Stimulated activated CD4-positive, alpha-beta T cell treated with anti-CD3 and anti-CD28 coated beads, Interleukin-1b, Interleukin-23, amount 100 ng/mL, for 4 hours (primary cell): ENCODE measurements at places on chromosomes 12 and 14.

DNA sequence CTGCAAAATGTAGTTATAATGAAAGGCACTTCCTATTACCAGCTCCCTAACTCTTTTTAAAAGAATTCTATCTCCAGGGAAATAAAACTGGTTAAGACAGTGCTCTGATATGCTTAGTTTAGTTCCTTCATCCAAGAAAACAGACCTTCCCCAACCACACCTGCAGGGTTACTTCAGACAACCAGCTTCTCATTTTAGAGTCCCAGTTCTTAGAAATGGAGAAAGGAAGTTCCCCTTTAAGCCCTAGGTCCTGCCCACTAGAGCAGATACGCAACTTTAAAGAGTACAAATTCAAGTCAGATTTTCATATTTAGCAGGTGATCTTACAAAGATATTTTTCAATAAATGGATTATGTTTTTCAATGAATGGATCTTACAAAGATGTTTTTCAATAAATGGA lies 4.4 kb upstream of the WSB2 start:
- no peak for DNase-seq

- no peak for DNase-seq
Measured at GRCh38 chr12:14776236-14776961, 26.9 kb downstream of the WBP11 start.

DNA sequence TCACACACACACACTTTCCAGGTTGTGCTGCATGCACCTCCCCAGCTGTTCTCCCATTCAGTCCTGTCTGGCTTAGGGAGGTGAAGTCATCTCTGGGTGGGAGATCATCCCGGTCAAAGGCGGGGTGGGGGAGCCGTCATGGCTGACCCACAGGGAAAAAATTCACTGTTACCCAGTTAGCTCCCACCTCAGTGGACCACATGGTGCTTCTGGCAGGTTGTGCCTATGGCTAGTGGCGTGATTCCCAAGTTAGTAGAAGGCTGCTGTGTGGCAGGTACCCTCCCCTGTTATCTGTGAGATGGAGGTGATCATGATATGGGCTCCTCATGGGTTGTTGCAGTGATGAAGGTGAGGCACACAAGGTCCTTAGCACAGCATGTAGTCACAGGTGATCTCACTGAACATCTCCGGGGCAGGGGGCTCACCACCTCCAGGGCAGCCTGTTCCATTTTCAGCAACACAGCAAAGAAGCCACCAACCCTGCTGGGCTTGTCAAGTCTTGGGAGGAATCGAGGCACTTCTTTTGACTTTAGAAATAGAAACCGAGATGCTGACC lies 154.9 kb upstream of the CCND2 start:
- no peak for DNase-seq

GRCh38 chr14:31937730-31938346 lies 139.3 kb upstream of the ARHGAP5 start:
- peak; percentile 51 for DNase-seq

GRCh38 chr12:104565606-104566243 lies 109.0 kb downstream of the CHST11 start:
- DNase-seq: no peak

DNA sequence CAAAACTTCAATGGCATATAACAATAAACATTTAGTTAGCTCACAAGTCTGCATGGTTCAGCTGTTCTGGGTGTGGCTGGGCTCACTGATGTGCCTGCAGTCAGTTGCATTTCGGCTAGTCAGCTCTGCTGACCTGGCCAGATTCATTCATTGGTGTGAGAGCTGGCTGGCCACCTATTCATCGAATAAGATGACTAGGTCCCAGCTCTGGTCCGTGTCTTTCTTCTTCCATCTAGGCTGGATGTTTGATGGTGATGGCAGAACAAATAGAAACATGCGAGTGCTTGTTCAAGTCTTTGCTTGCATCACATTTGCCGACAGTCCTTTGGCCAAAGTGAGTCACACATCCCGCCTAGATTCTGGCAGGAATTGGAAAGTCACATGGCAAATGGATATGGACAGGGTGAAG lies 203.3 kb upstream of the CRY1 start:
- DNase-seq: no peak

GRCh38 chr14:70073924-70074566 lies 114.7 kb downstream of the SLC8A3 start:
- DNase-seq: peak; percentile 11

GRCh38 chr12:122306407-122306806 lies 40.1 kb upstream of the VPS33A start:
- DNase-seq: no peak

DNA sequence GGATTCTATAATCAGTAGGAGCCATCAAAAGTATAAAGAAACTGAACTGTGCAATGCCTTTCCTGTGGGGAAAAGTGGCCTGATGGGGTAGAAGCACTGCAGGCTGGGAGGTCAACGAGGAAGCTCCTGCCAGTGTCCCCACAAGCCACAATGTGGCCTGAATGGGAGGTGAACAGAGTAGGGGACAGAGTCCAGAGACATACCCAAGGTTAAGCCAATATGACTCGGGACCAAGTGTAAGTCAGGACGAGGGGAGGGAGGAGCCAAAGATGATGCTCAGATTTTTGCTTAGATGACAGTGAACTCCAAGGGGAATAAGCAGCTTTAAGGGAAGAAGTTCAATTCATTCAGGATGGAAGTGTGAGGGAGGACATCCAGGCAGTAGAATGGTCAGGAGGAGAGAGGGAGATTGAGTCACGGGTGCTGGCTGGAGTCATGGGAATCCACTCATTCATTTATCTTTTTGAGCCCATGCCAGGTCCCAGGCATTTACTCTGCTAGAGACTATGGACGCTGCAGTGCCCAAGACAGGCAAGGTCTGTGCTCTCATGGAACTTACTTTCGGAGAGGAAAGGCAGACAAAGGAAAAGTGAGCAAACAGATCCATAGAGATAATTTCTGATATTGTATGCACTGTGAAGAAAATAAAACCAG lies 29.1 kb downstream of the DPF3 start:
- DNase-seq: no peak

DNA sequence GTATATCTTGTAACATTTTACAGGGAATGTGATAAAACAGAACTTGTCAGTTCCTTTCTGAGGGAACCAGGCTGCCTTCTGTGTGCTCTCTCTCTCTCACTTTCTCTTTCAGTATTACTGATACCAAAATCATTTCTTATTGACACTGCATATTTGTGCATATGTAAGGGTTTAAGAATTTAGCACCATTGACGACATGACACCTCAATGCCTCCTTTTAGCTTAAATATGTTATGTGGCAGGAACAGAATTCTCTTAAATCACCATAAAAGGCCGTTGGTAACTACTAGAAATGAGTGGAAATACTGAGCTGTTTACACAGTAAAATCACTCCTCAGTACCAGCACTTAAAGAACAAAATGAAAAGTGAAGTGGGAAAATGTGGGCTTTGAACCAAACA lies 457.7 kb upstream of the SYT1 start:
- no peak for DNase-seq

DNA sequence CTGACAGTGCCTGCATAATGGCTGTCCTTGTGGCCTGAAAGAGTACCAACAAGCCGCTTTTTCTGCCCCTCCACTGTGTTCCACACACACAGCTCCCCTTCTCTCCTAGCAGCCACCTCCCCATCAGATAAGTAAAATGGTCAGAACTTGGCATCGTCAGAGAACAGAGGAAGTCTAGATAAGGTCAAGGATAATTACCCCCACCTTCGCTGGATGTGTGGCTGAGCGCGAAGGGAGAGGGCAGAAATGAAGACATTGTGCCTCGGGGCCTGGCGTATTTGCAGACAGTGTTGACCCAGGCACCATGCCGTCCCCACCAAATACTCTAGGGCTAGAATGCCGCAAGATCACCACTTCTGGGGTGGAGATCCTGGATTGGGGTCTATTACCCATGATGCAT lies 30.6 kb downstream of the FBXO21 start:
- no peak for DNase-seq

DNA sequence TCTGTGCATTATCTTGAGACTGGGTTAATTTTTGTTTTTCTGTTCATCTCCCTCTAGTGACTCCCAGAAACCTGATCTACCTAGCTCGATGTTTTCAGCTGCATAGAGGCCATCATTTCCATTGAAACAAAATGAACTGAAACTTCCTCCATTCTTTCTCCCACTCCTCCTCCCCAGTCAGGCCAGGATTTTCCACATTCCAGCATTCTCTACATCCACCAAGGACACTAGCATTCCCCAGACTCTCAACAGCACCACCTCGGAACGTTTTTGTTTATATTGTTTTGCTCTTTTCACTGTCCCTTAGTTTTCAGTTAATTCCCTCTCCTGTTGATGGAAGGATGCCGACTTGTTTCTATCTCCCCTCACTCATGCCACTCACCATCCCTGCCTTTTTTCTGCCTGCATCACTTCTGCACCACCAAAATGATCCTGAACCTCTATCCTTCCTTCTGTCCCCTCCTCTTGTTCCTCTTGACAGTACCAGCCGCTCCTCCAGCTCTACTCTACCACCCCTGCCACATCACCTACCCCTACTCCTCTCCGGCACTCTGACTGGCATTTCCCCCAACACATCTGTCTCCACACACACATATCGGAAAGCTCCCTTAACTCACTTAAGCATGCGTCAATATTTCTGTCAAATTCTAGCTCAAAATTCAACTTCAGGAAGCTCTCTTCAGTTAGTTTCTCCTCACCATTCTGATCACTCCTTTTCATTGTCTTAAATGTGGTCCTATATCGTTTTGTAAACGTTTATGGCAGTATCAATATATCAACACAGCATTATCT lies 13.2 kb downstream of the OR6S1 start:
- DNase-seq: no peak

DNA sequence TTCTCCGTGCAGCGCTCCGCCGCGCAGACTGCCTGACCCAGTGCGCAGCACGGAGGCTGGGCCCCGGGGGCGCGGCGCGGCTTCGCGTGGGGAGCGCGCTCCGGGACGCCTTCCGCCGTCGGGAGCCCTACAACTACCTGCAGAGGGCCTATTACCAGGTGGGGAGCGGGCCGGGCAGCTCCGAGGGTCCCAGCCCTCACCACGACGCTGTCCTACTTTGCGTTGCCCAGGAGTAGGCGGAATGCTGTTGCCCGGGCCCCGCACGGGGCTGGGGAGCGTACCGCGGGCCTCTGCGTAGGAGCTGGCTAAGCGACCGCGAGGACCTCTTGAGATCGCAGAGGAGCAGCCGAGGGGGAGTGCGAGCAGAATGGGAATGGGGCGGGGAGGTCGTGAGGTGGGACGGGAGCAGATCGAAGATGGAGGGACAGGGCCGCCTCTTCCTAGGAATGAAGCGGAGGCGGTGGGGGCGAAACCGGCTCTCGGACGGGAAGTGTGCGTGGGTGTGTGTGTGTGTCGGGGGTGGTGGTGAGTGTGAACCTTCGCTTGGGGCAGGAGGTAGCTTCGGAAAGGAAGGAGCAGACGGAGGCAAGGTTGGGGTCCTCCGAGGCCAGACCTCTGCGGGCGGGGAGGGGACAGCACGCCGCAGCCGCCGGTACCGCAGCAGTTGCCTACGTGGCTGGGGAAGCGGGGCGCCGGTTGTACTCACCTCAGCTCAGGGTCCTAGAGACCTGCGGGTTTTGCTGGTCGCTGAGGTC lies 751 bp downstream of the P3H3 start:
- DNase-seq: no peak

GRCh38 chr12:3655328-3655900 lies 97.5 kb downstream of the CRACR2A start:
- no peak for DNase-seq

DNA sequence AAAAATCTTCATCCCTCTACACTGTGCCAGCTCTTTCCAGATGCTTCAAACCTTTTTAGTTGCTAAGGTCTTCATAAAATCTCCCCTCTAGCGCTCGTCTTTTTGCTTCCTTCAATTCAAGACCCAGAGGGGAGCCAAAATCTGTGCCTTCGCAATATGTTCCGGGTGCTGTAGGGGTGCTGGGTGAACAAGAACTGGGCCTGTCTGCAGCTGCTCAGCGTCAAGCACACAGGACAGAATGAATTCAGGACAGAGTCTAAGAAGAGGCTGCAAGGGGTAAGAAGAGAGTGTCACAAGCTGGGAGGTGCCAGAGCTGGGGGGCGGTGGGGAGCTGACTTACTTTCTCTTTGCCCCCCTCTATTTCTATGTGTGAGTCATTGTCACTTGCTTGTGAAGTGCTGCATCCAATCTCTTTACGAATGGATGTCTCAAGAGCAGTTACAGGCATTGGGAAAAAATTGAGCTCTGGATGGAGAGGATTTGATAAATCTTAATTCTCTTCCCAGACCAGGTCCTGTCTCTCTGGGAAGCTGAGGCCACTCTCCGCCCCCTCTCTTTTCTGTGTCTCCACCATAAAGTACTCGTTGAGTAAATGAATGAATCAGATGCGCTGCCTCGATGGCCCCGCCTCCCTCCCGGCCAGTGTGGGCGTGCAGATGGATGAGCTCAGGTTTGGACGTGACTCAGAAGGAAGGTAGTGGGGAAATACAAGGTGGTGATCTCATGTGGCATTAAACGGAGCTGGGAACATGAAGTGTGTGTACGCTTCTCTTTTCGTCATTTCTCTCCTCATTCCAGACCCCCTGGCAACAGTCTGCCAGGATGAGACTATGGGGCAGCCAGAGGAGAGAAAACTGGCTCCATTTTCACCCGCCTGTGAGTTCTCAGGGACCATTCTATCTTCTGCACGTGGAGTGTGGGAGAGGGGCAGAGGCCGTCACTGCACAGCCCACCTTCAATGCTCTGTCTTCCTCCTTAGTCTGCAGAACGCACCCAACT lies 91.3 kb downstream of the TSPAN9 start:
- DNase-seq: peak; percentile 5

GRCh38 chr12:90074086-90074485 lies 365.4 kb upstream of the ATP2B1 start:
- DNase-seq: no peak

GRCh38 chr14:79408696-79409095 lies 802.6 kb downstream of the DIO2 start:
- no peak for DNase-seq

GRCh38 chr12:23827353-23827752 lies 122.1 kb downstream of the SOX5 start:
- no peak for DNase-seq

DNA sequence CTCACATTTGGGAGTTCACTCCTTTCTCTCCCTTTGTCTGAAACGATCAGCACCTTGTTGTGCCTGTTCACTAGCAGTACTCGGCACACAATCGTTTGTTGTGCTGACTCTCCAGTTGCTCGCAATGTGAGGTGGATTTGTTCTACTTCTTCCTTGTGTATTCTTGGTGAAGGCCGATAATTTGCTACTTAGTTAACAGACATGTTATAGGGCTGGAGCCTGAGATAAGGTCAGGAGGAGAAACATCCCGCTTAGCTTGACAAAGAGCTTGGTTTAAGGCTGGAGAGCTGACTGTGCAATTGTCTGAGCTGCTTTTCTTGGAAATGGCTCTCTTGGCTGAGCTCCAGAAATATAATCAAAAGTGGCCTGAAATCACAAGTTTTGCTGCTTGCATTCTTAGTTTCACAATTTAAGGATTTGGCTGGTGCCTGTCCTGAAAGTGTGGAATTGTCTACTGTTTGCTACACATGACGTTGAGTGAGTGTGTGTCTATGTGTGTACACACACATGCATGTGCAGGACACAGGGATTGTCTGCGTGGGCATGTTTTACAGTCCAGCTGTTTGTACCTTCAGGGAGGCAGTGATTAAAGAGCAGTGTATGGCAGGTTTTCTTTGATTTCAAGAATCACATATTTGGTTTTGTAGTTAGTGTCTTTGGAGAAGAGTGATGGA lies 77.7 kb downstream of the ARF6 start:
- no peak for DNase-seq

- no peak for DNase-seq
Measured at GRCh38 chr12:9335867-9336266, 127.7 kb upstream of the PZP start.

GRCh38 chr12:16833376-16834015 lies 227.5 kb upstream of the LMO3 start:
- no peak for DNase-seq
